ENCODE measurements at places on chromosomes 12 and 14. TPM values are rescaled to one million over a fixed set of nuclear protein-coding genes. Genes with fewer than 3 reads are reported as not detected.

Gene BTBD6
- 33.9 TPM for total RNA-seq

Gene TAS2R42
- not detected for total RNA-seq

Gene SMCO3
- total RNA-seq = not detected

- peaks cover 37% of the 10 kb centered on the region for H3K4me1 ChIP-seq
- H3K4me3 ChIP-seq = no peak overlapping the region
- no peak for DNase-seq
- peaks cover 15% of the 10 kb centered on the region for H3K36me3 ChIP-seq
These were observed 148.4 kb upstream of the PLEKHG7 start for GRCh38 chr12:92554158-92555073.

GRCh38 chr14:96121660-96122395 lies 82.7 kb downstream of the C14orf132 start:
- DNase-seq = no peak
- H3K4me1 ChIP-seq = peaks cover 39% of the 10 kb centered on the region
- H3K4me3 ChIP-seq = no peak overlapping the region
- no peak overlapping the region for H3K27ac ChIP-seq

DNA sequence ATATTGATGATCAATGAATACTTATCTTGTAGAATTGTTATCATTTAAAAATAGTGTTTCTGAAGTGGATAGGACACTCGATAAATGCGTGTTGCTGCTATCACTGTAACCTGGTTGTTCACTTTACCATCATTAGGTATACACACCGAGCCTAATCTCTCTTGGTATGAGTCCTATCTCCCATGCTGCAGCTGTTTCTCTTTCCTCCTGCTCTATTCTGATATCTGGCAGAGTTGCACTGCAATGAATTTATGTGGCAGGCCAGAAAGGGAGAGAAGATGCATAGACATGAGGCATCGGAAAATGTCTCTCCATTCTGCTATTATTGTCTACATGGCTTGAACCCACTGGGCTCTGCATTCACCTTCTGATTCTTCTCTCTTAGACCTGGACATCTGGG lies 26.7 kb downstream of the KCNK10 start:
- no peak for DNase-seq
- no peaks in the 10 kb centered on the region for H3K4me1 ChIP-seq
- peaks cover 29% of the 10 kb centered on the region for H3K27me3 ChIP-seq
- no peak overlapping the region for H3K4me3 ChIP-seq

- H3K27me3 ChIP-seq = no peaks in the 10 kb centered on the region
- H3K36me3 ChIP-seq = peaks cover 7% of the 10 kb centered on the region
- H3K4me3 ChIP-seq = no peak overlapping the region
- no peak overlapping the region for H3K27ac ChIP-seq
- peaks cover 13% of the 10 kb centered on the region for H3K4me1 ChIP-seq
These were observed 351.3 kb downstream of the ZFP36L1 start for GRCh38 chr14:68441542-68441941.

DNA sequence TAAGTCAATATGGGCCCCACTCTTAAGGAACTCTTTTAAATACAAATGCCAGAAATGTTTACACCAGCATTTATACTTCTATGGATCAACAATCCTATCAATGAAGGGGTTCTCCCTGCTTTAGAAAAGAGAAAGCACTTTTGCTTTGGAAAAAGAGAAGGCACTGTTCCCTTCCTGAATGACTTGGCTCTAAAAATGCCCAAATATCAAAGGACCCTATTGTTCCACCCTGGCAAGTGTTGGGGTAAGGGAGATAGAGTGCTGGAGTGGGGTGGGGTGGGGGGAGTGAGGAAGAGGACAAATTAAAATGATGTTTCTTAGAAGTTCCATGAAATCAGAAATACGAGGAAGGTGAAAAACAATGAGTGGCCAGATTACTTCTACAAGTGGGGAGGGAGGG lies 131.6 kb upstream of the GRIN2B start:
- no peak overlapping the region for H3K4me3 ChIP-seq
- no peak overlapping the region for H3K27ac ChIP-seq
- H3K4me1 ChIP-seq = peaks cover 3% of the 10 kb centered on the region
- no peak for DNase-seq
- H3K36me3 ChIP-seq = no peaks in the 10 kb centered on the region
- peaks cover 20% of the 10 kb centered on the region for H3K27me3 ChIP-seq

DNA sequence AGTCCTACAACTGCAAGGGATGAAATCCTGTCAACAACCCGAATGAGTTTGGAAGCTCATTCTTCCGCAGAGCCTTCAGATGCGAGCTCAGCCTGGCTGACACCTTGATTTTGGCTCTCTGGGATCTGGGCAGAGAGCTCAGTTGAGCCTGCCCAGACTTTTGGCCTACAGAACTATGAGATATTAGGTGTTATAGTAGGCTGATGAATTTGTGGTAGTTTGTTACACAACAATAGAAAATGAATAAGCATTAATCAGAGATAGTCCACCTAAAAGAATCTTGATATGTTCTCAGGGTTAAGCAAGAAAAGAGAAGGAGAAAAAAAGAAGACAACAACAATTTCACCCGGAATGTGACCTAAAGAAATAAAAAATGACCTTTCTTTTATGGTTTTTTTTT lies 30.4 kb upstream of the GZMB start:
- H3K27me3 ChIP-seq = no peaks in the 10 kb centered on the region
- no peak overlapping the region for H3K4me3 ChIP-seq
- H3K4me1 ChIP-seq = peaks cover 84% of the 10 kb centered on the region
- DNase-seq = no peak
- H3K36me3 ChIP-seq = peaks cover 19% of the 10 kb centered on the region
